ENCODE measurements at places on chromosomes 4 and X.

DNA sequence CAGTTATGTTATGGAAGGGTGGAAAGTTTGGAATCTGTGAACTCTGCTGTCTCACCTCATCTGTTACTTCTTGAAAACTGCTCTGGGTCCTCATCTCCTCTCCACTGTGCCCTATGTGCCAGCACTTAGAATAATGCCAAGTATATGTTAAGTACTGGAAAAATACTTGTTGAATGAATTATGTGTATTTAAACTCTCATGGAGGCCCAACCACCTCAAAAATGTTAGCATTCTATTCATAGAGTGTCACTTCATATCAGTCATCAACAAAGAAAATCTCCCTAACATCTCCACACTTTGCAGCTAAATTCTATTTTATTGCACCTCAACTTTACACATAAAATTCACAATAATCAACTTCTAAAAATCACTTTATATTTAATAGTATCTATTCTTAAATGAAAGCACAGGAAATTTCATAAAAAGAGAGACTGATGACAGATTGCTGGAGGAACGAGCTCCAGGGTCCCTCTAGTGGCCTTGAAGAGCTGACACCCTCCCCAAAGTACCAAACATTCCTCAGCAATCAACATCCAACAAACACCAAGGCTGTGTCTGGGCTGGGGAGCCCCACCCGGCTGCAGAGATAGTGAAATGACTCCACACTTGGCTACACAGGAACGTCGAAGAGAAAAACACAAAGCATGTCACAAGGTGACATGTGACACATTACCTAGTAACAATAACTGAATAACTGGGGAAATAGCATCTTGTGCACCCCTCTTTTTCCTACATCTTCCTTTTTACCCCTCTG lies 45.8 kb downstream of the SLC39A8 start:
- DNase-seq: no peak

DNA sequence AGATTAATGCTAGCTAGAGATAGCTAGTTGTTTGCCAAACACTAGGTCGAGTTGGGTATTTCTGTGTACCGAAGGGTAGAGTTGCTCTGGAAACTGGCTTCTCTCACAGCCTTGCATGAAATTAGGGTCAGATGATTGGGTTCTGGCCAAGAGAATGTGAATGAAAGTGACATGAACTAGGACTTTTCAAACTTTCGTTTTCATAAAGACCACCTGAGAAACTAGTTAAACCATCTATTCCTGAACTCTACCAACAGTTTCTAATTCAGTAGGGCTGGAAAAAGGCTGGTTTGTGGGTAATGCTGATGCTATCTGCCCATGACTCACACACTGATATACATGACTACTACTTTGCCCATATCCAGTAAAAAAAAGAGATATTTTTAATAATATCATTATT lies 157.6 kb downstream of the GASK1B start:
- DNase-seq: no peak

- no peak for DNase-seq
Observed at GRCh38 chr4:88831031-88831430, 133.4 kb upstream of the NAP1L5 start.

DNA sequence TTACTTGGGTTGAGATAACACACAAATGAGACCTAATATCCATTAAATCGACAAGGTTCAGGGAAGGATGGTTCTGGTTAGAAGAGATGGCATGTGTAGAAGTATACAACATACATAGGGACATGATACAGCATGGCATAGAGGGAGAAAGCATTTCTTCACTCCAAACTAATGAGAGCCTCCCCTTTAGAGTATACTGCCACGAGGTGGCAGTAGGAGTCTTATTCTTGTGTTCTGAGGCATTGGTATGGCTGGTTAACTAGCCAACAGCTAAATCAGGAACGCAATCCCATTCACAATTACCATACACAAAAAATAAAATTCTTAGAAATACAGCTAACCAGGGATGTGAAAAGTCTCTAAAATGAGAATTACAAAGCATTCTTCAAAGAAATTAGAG lies 29.1 kb upstream of the TRO start:
- DNase-seq: no peak

GRCh38 chrX:154049209-154050112 lies 29.8 kb upstream of the IRAK1 start:
- no peak for DNase-seq

DNA sequence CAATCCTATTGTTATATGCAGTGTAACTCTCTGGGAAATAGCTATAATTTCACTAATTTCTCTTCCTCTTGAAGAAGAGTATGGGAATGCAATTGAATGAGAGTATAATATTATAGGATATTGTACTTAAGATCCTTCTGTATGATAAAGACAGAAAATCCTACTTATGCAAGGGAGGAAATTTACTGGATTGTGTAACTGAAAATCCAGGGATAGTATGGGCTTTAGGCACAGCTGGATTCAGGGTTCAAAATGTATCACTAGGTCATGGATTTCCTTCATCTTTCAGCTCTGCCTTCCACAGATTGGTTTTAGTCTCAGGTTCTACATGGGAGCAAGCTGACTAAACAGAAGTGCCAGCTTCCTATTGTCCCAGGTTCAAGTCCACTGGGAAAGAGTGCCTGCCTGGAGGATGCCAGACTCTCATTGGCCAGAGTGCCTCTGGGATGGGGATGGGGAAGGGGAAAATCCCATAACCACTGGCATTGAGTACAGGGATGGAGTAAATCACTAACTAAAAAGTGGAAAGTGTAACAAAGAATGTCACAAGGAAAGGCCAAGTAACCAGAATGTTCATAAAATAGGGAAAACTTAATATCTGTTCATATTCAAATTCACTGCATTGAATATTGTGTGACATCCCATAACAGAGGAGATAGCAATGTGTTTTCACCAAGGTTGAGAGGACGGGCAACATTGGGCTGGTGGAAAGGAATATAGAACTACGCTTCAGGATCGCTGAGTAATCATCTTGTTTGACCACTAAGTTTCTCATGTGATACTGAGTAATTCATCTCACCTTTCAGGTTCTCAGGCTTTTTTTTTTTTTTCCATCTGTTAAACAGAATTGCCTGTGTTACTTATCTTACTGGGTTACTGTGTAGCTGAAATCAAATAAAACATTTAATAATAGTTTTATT lies 75.7 kb downstream of the ANXA3 start:
- no peak for DNase-seq

GRCh38 chr4:8150152-8151090 lies 8.2 kb downstream of the ABLIM2 start:
- no peak for DNase-seq

DNA sequence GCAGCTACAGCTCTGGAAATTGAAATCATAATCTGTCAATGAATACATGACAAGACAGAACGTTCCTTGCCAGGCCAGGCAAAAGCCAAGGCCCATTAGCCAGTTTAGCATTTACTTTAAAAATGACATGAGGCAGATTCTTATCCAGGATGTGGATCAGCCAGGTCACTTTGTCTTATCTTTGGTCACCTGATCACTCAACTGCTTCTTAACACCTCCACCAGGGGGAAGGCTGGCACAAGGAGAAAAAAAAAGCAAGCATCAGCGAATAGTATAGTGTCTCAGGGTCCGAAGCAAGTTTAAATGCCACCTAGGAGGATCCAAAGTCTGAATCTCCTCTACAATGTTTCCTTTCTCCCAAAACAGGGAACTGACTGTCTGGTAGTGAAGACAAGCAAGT lies 18.8 kb downstream of the ATP1B4 start:
- no peak for DNase-seq

GRCh38 chrX:78111140-78111931 lies 7.3 kb downstream of the PGK1 start:
- DNase-seq: no peak

DNA sequence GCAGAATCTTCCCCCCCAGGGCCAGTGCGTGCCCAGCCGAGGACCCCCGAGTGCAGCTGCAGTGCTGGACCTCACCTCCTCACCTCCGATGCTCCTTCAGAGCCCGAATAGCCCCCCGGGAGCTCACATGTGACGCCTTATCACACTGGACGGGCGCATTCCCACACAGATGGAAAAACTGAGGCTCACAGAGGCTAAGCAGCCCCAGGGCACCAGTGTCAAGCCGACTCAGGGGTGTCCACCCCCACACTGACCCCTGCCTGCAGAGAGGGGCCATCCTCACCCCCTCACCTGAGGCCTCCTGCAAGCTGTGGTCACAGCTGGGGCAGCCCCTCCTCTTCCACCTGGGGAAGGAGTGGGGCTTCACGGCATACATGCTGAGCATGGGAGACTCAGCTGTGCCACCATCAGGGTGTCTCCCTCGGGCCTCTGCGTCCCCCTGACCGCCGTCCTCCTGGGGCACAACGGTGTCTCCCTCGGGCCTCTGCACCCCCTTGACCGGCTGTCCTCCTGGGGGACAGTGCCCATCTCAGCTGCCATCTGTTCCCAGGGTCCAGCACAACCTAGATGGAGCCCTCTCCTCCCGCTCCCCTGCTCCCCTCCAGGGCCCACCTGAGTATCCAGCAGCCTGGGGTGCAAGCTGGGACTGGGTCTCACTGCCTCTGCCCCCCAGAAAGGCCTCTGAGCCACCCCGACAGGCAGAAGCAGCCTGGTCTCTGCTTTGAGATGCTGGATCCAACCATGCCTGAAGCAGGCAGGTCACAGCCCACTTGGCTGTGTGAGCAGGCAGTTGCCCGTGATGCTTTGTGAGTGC lies 85.3 kb upstream of the NKX1-1 start:
- no peak for DNase-seq

GRCh38 chr4:110020139-110020538 lies 107.5 kb downstream of the EGF start:
- no peak for DNase-seq
